Endothelial cell of umbilical vein (primary cell): ENCODE measurements at places on chromosomes 2 and 18.

- no peak for DNase-seq
These were observed 7.0 kb upstream of the TYMS start for GRCh38 chr18:650428-650858.

- no peak for DNase-seq
These were observed 47.8 kb downstream of the HNMT start for GRCh38 chr2:138012082-138012481.

- DNase-seq: no peak
These were observed 561.9 kb downstream of the GALR1 start for GRCh38 chr18:77811503-77811902.

- no peak for DNase-seq
These were observed 909 bp downstream of the ATP6V1C2 start for GRCh38 chr2:10722252-10722825.

DNA sequence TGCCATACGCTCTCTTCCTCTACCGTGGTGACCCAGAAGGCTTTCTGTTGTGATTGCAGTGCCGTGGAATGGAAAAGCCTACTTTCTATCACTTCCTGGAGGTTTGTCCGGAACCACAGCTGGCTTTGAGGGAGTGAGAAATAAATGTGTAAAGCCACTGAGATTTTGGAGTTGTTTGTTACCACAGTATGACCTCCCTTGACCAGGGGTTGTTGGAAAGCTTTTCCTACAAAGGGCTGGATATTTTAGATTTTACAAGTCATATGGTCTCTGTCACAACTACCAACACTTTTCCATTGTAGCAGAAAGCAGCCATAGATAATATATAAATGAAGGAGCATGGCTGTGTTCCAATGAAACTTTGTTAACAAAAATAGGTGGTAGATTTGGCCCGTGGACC lies 70.3 kb downstream of the VAPA start:
- DNase-seq: no peak

GRCh38 chr2:105576050-105576439 lies 168.7 kb upstream of the NCK2 start:
- no peak for DNase-seq

DNA sequence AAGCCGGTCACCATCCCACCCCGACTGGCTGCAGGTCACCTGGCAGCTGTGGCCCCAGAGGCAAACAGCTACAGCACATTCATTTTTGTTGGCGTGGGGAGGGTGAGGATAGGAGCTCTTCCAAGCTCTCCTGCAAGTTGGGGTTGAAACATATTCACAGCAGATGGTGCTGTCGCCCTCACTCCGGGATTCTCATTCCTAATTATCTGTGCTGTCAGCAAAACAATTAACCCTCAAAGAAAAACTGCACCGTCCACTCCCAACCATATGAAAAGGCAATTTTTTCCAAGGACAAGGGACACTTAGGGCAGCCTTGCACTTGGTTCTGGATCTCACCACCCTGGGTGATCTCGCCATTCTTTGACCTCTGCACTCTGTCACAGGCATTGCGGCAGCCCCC lies 68.6 kb downstream of the ZBTB7C start:
- DNase-seq: no peak

DNA sequence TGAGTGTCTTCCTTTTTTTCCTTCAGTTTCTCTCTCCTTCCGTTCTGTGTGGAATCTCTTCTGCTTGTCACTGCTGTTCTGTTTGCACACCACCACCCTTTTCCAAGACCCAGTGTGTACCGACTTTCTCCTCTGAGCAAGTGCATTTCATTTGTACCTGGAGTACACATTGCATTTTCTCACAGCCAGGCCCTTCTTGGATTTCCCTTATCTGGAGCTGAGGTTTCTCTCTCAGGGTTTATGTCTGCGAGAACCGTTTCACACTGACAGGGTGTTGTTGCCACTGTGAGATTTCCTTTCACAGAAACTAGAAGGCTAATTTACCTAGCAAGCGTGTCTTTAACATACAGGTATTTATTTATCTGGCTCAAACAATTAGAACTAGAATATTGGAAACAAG lies 26.2 kb downstream of the NCOA1 start:
- no peak for DNase-seq

- DNase-seq: no peak
These were observed 63.4 kb downstream of the EMX1 start for GRCh38 chr2:72980535-72981217.

DNA sequence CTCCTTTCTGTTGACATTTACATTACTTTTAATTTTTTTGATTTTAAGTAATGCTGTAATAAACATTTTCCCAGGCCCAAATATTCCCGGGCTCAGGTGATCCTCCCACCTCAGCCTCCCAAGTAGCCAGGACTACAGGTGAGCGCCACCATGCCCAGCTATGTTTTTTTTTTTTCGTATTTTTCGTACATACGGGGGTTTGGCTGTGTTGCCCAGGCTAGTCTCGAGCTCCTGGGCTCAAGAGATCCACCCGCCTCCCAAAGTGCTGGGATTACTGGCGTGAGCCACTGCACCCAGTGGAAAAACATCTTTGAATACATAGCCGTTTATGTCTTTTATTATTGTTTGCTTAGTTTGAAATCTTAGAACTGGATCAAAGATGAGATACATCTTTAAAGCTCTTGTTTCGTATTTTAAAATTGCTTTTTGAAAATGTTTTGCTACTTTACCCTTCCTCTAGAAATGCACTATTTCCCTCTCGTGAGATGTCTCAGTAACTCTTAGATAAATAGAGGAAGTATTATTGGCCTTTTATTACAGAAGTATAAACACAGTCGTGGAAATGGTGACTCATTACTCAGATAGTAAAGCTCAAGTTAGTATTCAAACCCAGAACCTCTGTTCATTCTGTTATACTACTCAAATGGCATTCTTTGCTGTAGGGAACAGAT lies 2.4 kb downstream of the SMCHD1 start:
- DNase-seq: peak; percentile 87

- peak; percentile 74 for DNase-seq
These were observed 183.6 kb downstream of the THADA start for GRCh38 chr2:43412114-43412753.

GRCh38 chr2:157432475-157433106 lies 11.3 kb downstream of the CYTIP start:
- DNase-seq: no peak

DNA sequence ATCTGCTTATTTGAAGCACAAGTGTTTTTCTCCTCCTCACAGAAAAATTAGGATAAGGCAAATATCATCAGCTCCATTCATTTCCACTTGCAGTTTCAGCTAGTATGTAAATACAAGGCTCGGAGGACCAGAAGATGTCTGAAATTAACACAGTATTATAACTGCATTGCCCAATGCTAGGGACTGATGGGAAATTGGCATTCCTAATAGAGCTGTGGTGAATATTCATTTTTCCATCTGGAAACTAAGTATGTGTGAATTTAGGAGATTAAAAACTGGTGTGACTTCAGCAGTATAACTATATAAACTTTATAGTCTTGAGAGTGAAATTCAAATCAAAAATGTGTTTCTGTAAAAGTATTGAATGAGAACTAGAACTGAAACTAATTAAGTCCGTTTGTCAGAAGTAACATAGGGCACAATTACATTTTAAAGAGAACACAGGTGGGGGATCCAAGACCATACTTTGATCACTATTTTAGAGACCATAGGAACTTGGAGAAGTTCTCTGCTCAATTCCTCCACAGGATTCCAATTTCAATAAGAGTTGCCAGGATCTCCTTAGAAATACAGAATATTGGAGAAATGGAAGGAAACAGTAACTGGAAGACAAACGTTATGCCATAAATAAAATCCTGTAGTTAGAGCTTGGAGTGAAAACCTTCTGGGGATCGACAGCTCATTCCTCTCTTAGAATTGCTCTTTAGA lies 12.1 kb upstream of the ITGA6 start:
- no peak for DNase-seq

DNA sequence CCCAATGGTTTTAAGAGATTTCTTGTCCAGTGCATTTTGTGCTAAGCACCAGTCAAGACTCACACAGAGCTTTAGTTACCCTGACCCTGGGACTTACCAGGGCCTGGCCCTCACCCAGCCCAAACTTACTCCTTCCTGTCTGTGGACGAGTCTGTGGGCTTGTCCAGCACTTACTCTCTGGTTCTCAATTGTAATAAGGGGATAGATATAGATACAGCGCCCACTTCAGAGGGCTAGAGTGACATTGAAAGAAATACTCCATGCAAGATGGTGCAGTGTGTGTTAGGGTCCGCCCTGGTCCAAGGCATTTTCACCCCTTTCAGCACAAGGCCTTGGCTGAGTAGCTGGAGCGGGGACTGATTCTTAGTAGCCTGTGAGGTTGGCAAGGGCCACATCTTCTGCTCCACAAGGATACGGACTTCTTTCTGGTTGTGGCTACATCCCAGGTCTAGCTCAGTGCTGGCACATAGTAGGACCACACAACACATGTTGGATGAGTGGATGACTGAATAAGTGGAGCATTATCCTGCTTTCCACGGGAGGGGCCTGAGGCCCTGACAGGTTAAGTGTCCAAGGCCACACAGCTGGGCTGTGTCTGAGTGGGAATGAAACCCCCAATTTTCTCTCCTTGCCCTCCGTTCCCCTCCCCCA lies 3.8 kb upstream of the ARID5A start:
- DNase-seq: no peak

DNA sequence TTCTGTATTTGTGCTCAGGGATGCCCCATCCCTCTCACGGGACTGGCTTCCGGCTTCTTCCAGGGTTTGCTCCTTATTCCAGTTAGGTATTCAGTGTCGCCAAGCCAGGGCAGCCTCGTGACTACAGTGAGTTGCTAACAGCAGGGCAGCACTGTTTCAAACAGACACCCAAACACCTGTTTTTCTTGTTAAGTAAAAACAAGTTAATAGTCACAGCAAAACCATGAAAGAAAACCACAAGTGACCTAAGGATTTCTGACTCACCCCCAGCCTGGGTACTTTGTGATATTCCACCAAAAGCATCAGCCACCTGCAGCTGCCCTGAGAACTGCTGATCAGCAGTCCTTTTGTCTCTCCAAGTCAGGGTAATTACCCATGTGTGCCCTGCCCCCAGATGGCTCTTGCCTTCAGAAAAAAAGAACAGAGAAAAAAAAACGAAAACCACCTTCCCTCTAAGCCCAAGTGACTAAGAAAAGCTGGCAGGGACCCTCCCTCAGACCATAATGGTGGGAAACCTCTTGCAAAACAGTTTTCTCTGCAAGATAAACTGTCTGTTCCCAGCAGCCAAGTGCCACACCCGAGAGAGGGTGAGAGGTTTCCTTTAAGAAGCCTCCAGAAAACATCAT lies 178.2 kb downstream of the ANAPC1 start:
- DNase-seq: peak; percentile 82

DNA sequence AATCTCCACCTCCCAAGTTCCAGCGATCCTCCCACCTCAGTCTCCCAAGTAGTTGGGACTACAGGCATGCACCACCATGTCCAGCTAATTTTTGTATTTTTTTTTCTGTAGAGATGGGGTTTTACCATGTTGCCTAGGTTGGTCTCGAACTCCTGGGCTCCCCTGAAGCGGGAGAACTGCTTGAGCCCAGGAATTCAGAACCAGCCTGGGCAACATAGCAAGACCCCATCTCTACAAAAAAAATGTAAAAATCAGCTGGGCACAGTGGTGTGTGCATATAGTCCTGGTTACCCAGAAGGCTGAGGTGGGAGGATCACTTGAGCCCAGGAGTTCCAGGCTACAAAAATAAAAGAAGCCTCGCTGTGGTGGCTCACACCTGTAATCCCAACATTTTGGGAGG lies 12.0 kb upstream of the ZNF532 start:
- no peak for DNase-seq

DNA sequence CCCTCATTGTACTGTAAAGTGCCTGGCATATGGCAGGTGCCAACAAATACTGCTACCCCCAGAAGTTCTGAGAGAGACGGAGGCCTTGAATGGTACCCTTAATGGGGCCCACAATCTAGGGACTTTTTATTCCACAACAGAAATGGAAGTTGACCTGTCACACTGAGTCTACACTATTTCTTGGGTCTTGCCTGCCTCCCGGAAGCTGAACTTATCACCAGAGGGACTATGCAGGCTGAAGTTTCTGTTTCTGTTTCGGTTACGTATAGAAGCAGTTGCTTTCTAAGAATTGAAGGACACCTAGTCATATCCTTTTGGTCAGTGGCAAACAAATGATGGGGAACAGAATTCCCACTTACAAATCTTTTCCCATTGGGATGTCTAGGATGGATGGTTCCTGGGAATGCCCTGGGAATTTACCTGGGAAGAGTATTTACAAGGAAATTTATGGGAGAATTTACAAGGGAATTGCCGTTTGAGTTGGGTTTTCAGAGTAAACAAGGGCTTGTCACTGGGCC lies 74.2 kb downstream of the HS1BP3 start:
- peak; percentile 47 for DNase-seq

GRCh38 chr18:12825230-12825629 lies 58.8 kb downstream of the PTPN2 start:
- no peak for DNase-seq

DNA sequence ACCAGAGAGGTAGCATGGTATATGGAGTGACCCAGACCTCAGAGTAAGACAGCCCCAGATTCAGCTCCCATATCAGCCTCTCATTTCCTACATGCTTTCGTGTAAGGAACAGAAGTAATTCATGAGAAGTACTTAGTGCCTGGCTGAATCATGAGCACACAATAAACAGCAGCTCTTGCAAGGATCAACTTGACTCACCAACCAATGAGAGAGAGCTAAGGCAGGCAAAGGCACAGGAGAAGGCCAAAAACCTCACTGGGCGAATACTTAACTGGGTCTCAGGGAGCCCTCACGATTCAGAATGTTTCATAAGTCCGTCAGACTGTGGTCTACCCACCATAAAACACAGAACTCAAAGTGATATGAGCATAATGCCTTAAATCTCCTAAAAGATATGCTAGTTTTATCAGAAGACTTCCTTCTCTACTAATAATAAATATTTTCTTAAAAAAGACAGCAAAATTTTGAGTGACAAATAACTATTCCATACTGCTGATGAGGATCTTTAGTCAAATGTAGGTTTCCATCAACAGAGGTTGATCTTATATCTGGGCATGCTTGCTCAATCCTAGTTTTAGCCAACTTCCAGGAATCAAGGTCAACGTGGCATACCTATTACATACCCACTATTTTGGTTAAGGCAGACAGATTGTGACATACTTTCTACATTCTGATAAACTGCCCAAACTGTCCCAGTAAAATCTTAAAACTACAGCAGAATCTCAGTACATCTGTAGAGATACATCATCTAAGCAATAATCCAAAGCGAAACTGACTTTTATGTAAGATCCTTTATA lies 34.9 kb downstream of the IMMT start:
- DNase-seq: no peak

DNA sequence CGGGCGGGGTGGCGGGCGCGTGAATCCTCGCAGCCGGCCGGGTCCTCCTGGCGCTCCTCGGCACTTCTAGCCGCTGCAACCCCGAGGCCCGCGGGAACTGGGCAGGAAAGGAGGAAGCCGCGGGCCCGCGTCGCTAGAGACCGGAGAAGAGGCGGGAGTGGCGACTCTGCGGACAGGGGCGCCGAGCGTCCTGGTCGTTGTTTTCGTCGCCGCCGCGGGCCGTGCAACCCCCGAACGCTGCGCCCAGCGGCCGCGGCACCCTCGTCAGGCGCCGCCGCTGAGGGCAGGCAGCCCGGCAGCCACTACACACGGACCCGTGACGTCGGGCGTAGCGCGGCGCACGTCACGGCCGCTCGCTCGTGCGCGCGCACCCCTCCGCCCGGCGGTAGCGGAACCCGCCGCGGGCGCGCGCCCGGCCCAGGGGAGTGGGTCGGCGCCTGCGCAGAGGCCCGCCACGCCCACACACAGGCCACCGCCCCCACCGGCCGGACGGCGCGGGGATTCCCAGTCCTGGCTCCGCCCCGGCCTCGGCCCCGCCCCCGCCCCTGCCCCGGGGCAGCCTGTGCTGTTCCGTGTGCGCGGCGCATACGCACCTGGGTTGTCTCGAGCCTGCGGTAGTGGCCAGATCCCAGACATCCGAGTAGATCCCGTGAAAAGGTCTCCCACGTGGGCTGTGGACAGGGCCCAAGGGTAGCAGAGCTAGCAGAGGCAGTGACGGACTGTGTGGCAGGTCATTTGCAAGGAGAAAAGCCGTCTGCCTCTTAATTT lies at the start of gene MAP3K2:
Gene MAP3K2, minus strand, starts transcription at position 321 of the 768 bp plus-strand sequence. CDS start 44,846 bp downstream, outside the sequence.
- DNase-seq: peak; percentile 91
